ENCODE measurements at places on chromosomes 13 and 19. TPM values are rescaled to one million over a fixed set of nuclear protein-coding genes. Genes with fewer than 3 reads are reported as not detected.

FARSA gene
- total RNA-seq = 138 TPM

PNMA8A gene
- not detected for total RNA-seq

ZNF582 gene
- 2.4 TPM for total RNA-seq

KASH5 gene
- total RNA-seq = 0.95 TPM

TRPM4 gene
- 0.54 TPM for total RNA-seq

ZNF302 gene
- total RNA-seq = 15.9 TPM

Data from activated CD8-positive, alpha-beta T cell treated with anti-CD3 and anti-CD28 coated beads for 36 hours (primary cell).